ENCODE measurements at places on chromosomes 4 and X.

DNA sequence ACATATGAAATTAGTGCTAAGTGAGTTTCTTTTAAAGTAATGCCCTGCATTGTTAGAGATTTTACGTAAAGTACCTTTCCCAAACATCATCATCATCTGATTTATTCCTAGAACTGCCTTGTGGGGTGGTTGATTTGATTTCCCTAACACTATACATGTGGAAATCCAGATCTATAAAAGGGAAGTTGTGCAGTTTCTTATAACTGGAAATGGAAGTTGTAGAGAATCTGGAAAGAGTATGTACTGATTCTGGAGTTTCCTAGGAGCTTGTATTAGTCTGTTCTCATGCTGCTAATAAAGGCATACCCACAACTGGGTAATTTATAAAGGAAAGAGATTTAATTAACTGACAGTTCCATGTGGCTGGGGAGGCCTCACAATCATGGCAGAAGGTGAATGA is 47.9 kb downstream of the BMP2K start:
- no peak for DNase-seq

DNA sequence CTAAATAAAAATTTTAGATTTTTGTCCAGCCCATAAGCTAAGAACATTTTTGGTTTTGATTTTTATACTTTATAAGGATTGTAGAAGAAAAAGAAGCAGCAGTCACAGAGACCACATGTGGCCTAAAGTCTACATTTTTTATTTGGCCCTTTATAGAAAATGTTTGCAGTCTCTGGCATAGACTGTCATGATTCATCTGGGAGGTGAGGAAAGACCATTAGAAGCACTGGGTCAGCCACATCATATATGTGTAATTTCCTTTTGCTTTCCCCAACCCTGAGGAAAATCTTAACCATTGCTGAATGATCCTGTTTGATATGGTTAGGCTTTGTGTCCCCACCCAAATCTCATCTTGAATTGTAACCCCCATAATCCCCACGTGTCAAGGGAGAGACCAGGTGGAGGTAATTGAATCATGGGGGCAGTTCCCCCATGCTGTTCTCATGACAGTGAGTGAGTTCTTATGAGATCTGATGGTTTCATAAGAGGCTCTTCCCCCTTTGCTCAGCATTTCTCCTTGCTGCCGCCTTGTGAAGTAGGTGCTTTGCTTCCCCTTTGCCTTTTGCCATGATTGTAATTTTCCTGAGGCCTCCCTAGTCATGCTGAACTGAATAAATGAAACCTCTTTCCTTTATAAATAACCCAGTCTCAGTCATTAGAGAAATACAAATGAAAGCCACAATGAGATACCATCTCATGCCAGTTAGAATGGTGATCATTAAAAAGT is 12.1 kb upstream of the COPS4 start:
- DNase-seq: no peak

- no peak for DNase-seq
Observed at GRCh38 chr4:151038452-151039157, 23.5 kb upstream of the LRBA start.

DNA sequence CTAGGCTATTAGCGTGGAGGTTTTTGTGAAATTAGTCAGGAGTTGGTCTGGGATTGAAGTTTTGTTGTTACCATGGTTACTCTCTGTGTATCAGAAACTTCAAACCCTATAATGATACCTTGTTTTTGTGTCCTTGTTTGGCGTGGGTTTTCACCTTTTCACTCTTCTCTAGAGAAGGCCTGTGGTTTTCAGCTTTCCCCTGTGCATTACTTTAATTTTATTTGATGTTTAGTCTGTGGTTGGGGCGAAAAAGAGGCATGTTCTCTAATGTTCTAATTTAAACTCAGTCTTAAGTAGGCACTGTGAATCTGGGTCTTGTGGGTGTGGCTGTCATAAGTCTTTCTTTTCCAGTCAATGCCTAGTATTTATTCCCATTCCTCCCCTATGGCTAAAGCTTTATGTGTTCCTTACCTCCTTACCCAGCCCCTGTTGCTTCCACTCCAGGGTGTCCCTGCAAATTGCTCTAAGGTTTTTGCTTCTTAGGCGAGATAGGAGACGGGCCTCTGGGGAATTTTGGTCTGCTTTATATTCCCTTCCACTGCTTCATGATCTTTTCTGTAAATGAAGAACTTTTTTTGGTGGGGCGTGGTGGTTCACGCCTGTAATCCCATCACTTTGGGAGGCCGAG is 326.3 kb upstream of the ZCCHC13 start:
- DNase-seq: no peak

DNA sequence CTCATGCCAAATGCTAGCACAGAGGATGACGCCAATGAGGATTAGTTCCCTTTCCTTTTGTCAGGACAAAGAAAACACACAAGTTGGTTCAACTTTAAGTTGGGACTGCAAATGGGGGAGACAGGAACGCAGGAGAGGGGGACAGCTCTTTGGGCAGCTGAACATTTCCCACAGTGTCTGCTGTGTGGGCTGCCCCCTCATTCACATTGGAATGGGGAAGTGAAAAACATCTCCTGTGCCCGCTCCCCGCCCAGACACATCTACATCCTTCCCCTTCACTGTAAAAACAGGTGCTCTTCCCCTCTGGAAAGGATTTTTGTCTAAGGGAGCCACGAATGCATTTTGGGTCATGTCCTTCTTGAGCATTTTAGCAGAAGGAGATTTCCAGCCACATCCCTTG is 44.5 kb upstream of the TBC1D9 start:
- DNase-seq: no peak

- peak; percentile 4 for DNase-seq
Observed at GRCh38 chr4:90198086-90198847, 71.1 kb downstream of the CCSER1 start.

GRCh38 chrX:37871626-37872302 is 24.4 kb upstream of the DYNLT3 start:
- peak; percentile 82 for DNase-seq

- no peak for DNase-seq
Observed at GRCh38 chrX:9533611-9534010, 68.8 kb downstream of the TBL1X start.

GRCh38 chr4:787561-787981 is 38.4 kb downstream of the CPLX1 start:
- no peak for DNase-seq

DNA sequence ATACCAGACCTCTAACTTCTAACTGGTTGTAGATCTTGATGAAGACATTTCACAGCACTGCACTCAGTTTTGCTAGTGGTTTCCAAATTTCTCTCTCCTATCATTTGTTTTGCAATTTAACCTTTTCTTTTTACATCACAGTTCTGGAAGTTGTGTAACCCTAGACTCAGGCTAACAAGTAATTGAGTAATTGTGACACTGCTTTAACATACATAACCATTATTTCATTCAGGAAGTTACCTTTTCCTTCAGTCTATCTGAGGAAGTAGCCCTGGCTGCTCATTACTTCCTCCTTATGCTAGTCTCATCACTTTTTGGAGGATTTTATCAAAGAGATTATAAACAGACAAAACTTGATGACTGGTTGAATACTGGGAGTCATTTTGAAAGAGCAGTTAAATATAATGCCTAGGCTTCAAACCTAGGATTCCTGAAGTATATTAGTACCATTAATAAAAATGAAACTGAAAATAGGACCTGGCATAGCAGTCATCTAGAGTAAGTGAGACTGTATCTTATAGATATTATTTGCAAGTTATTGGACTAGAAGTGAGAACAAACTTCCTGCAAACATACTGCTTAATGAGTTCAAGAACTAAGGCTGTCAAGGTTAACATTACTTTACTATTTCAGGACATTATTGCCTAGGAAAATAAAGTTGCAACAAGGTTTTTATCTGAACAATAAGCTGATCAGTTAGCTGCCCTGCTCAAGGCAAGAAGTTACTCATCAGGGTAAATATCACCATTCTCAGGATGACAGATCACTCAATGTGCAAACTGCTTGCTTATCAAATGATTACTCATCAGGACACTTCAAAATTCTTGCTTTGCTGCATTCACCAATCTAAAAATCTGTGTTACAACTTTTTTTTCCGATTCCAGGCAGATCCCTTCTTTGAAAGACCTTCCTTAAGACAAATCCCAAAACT is 25.6 kb upstream of the TEX13C start:
- no peak for DNase-seq

GRCh38 chrX:94123062-94123461 is 449.1 kb downstream of the FAM133A start:
- DNase-seq: no peak

GRCh38 chr4:94304365-94304971 is 38.2 kb downstream of the HPGDS start:
- DNase-seq: peak; percentile 9

GRCh38 chrX:40172401-40173142 is 74.8 kb upstream of the BCOR start:
- DNase-seq: peak; percentile 36

DNA sequence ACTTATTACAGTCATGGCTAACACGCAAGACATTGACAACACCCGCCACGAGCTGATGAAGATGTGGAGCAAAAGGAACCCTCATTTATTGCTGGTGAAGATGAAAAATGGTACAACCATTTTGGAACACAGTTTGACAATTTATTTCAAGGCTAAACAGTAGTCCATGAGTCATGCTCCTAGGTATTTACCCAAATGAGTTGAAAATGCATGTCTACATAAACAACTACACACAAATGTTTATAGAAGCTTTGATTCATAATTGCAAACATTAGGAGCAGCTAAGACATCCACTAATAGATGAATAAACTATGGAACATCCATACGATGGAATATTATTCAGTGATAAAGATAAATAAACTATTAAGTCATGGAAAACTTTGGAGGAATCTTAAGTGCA is 580.1 kb downstream of the RAPGEF2 start:
- no peak for DNase-seq

- no peak for DNase-seq
Observed at GRCh38 chr4:4791299-4792111, 68.0 kb upstream of the MSX1 start.

DNA sequence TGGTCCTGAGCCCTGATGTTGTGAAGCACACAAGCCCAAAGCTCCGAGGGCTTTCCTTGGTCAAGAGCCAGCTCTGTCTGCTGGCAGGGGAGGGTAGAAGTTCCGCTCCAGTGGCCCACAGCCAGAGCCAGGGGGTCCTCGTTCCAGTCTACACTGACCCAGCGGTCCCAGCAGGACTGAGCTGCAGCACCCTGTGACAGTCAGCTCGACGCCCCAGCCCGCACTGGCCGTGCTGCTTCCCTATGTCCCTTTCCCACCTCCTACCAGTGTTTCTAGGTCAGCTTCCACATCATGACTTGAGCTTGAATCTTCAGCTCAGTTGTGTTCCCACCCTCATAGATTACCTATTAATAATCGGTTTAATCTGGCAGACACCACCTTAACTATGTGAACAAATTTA is 22.5 kb upstream of the DCTD start:
- no peak for DNase-seq

DNA sequence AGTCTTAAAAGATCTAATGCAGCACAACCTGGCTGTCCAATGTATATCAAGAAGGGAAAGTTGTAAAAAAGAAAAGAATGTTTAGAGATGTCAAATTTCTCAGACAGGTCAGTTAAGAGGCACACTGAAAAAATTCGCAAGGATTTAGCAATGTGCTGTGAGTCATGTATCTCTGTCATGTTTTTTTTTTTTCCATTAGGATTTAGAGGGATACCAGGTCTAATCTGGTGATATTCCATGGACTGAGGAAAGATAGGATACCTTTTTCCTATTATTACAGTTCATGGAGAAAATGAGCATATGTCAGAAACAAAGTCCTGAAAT is 815.4 kb upstream of the PCDH10 start:
- no peak for DNase-seq

- no peak for DNase-seq
Observed at GRCh38 chrX:109187473-109188168, 294.3 kb downstream of the GUCY2F start.

DNA sequence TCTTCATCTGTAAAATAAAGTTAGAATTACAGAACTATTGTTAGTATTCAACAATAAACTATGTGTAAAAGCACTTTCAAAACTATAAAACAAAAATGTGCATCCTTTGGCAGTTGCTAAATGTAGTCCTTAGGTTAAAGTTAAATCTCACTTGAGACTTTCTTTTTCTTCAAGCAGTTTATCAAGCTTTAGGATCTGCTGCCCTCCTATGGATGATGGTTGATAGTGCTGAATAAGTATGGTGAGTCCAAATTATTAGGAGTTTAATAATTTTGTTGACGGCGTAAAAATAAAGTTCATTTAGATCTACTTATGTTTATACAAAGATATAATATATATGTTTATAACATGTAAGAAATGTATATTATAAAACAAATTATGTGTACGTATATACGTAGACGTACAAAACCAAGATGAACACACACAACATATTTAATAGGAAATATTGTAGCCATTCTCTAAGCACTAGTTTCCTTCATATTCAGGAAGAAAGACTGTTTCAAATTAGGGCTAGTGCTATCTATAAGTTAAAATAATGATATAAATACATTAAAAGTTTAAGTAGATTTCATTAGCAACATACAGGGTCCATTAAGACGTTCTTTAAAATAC is 22.3 kb downstream of the UGT2A2 start:
- peak; percentile 21 for DNase-seq

DNA sequence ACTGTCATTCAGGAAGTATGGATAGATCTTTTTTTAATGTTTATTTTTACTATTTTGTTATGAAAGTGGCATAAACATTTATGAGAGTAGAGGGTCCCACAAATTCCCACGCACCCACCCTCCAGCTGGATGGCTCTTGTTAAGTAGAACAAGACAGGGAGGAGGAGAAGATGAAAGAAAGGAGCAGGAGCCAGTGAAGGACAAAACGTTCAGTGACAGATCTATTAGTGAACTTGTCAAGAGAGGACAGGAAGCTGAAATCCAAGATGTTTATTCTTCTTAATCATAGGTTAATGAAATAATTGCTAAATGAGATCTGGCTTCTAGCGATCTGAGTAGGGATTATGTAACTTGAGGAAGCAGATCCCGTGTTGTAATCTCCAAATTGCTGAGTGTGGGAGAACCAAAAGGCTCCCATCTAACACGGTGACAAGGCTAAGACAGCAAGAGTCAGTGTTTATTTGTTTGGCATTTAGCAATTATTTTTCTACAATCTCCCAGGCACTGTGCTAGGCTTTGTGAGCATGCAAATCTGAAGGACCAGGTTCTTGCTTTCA is 162.5 kb downstream of the SHROOM3 start:
- no peak for DNase-seq

- no peak for DNase-seq
Observed at GRCh38 chrX:21939906-21940305, 603 bp upstream of the SMS start.

- DNase-seq: no peak
Observed at GRCh38 chr4:183821076-183821853, 83.8 kb upstream of the STOX2 start.

DNA sequence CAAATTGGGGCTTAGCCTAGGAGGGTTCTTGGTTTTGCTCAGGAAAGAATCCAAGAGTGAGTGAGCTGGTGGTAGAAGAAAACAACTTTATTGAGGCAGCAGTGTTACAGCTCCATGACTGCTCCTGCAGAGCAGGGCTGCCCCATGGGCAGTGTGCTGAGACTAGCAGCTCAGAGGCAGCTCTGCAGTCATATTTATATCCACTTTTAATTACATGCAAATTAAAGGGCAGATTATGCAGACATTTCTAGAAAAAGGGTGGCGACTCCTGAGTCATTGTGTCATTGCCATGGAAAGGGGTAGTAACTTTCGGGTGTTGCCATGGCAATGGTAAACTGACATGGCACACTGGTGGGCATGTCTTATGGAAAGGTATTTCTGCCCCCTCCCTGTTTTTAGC is 202.2 kb downstream of the CLCN4 start:
- DNase-seq: no peak

GRCh38 chrX:153474718-153475117 is 4.3 kb upstream of the HAUS7 start:
- peak; percentile 71 for DNase-seq

GRCh38 chr4:40311811-40312346 is 23.3 kb upstream of the CHRNA9 start:
- no peak for DNase-seq

GRCh38 chr4:159071178-159071968 is 31.5 kb upstream of the RAPGEF2 start:
- peak; percentile 55 for DNase-seq
